Fibroblast of the aortic adventitia (primary cell): ENCODE measurements at places on chromosomes 4 and X. TPM values are rescaled to one million over a fixed set of nuclear protein-coding genes. Genes with fewer than 3 reads are reported as not detected.

Gene OPRPN
- not detected in 2 replicates for total RNA-seq

Gene CPZ
- total RNA-seq: 7.0 and 24.9 TPM in 2 replicates

Gene MTMR8
- 0.27 and 4.8 TPM in 2 replicates for total RNA-seq

Gene ZXDA
- total RNA-seq: 5.2 and 7.6 TPM in 2 replicates

Gene SOX3
- not detected in 2 replicates for total RNA-seq

Gene RHOXF2
- not detected in 2 replicates for total RNA-seq

Gene PRRG1
- total RNA-seq: 10.0 and 15.3 TPM in 2 replicates

Gene LRCH2
- 3.5 and 11.1 TPM in 2 replicates for total RNA-seq

Gene PRPS1
- 37.9 and 60.9 TPM in 2 replicates for total RNA-seq

Gene HDAC6
- 17.3 and 33.7 TPM in 2 replicates for total RNA-seq

Gene HDAC8
- 18.9 and 20.1 TPM in 2 replicates for total RNA-seq

Gene ELOVL6
- total RNA-seq: 18.2 and 23.0 TPM in 2 replicates

Gene GPR82
- total RNA-seq: under 0.01 TPM in 1 of 2 replicates, not detected in the other

Gene PF4V1
- total RNA-seq: not detected in 2 replicates

Gene GAB3
- total RNA-seq: 1.2 and 4.2 TPM in 2 replicates
